ENCODE measurements at places on chromosomes 1 and 21.

GRCh38 chr1:87940421-87940820 lies 611.7 kb downstream of the LMO4 start:
- DNase-seq = no peak

DNA sequence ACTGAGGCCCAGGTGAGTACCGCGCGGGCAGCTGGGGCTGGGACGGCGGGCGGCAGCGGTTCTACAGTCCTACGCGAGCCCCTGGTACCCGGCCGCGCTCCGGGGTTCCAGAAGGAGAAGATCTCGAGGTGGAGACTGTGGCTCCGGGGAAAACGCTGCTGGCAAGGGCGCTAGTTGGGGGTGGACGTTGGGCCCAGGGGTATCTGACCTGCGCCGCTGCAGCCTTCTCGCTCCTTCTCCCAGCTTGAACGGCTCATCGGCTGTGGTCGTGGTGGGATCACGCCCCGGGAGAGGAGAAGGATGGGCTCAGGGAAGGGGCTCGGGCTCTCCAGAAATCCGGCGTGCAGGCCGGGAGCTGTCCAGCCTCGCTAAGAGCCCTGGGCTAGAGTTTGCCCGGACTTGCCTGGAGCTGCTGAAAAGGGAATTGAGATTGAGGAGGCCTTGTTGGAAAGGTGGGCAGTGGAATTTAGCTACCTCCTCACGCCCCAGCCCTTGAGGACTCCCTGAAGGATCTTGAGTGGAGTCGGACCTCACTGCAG lies 1.1 kb upstream of the POU3F1 start:
- no peak for DNase-seq

GRCh38 chr1:226274138-226274537 lies 34.8 kb downstream of the LIN9 start:
- no peak for DNase-seq

DNA sequence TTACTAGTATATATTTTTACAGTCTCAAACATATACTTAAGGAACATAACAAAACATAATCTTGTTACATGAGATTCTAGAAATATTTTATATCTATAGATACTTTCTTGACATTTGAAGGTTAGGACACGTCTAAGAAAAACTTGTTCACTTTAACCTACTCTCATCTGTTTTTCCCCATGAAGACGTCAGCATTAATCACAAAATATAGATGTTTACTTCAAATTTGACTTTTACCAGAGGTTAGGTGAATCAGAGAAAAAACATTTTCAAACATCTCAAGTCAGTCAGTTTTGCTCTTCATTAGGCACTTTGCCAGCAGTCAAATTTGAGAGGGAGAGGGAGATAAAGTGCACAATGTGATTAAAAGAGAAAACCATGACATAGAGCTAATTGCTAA lies 47.7 kb downstream of the BRINP3 start:
- no peak for DNase-seq

GRCh38 chr21:17786071-17786850 lies 32.9 kb downstream of the C21orf91 start:
- DNase-seq = no peak

- DNase-seq = no peak
Observed at GRCh38 chr1:175207971-175208370, 15.4 kb upstream of the KIAA0040 start.

Data from DMS79 (cell line).